ENCODE measurements at places on chromosomes 7 and 10.

DNA sequence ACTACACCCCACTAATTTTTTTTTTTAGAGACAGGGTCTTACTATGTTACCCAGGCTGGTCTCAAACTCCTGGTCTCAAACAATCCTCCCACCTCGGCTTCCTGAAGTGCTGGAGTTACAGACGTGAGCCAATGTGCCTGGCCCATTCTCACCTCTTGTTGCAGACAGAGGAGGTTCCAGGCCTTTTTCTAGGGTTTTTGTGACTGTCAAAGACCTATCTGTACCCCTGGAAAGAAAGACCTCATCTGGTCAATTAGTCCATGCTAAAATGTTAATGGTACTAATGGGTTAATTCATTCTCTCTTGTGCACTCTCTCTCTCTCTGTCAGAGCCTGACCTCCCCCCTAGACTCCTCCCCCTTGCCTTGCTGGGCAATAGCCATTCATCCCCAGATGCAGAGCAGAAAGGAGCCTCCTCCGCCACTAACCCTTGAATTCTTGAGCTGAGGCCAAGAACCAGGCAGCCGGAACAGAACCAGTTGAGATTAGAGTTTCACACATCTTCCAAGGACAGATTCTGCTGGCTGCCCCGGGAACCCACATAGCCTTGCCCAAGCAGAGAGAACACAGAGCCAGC lies 209.7 kb downstream of the SKIDA1 start:
- DNase-seq = peak; percentile 44

GRCh38 chr10:126430512-126430911 lies 42.2 kb upstream of the ADAM12 start:
- no peak for DNase-seq

GRCh38 chr10:119466655-119467054 lies 75.9 kb downstream of the RGS10 start:
- peak; percentile 75 for DNase-seq

DNA sequence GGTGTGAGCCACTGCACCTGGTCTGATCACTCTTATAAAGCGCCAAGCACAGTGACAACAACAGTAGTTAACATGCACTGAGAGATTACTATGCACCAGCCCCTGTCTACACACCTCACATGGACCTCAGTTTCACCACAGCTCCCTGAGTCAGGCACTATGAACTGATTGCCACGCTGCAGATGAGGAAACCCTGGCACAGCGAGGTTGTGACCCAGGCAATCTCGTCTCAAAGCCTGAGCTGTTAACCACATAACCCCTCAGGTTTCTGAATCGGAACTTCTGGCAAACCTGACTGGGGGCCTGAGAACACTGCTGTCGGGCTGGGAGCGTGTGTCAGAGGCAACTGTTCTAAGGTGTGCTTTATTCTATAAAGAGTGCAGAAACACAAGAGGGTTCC lies 150.8 kb downstream of the RNF216 start:
- no peak for DNase-seq

GRCh38 chr10:126315494-126316177 lies 72.6 kb downstream of the ADAM12 start:
- no peak for DNase-seq

DNA sequence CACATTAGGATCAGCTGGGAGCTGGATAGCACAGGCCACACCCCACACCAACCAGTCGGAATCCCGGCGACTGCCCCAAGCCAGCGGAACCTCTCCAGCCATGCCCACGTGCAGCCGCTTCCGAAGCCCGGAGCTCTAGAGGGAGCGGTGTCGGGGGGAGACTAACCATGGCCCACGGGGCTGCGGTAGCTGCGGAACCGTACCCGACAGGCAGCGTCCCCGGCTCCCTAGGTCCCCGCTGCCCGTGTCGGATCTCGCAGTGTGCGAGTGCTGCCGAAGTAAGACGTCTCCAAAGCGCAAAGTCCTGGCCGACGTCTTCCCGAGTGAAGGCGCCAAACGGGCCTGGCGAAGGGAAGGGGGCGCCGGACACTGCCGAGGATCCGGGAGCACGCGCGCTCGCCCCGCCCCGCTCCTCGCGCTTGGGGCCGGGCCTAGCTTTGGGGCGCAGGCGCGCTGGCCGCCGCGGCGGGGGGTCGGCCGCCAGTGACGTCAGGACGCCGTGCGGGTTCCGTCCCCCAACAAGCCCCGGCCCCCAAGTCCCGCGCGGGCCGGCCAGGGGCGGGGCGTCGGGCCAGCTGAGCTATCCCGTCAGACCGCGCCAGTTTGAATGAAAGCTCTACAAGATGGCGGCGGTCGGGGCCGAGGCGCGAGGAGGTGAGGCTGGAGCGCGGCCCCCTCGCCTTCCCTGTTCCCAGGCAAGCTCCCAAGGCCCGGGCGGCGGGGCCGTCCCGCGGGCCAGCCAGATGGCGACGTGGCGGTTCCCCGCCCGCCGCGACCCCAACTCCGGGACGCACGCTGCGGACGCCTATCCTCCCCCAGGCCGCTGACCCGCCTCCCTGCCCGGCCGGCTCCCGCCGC lies at the start of gene SUV39H2:
Gene SUV39H2, plus strand, starts transcription at position 601 of the 858 bp plus-strand sequence. Its CDS starts 23 bp downstream, at position 624.
- peak; percentile 76 for DNase-seq

DNA sequence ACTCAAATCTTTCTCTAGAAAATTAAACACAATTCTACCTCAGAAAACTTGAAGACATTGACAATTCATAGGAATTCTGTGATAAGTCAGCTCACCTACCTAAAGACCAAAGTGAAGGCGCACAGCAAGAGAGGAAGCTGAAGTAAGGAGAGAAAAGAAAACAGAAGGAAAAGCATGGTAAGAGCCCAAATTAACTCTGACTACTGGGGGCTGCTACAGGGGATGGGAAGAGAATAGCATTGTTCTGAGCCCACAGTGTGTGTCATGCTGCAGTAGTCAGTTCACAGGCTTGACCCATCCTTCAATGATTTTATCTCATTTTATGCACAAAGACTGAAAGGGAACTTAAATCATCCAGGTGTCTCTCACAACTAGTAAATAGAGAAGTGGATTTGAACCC lies 111.3 kb downstream of the PTEN start:
- no peak for DNase-seq

- no peak for DNase-seq
These were observed 31.2 kb downstream of the SNX8 start for GRCh38 chr7:2283074-2283473.

DNA sequence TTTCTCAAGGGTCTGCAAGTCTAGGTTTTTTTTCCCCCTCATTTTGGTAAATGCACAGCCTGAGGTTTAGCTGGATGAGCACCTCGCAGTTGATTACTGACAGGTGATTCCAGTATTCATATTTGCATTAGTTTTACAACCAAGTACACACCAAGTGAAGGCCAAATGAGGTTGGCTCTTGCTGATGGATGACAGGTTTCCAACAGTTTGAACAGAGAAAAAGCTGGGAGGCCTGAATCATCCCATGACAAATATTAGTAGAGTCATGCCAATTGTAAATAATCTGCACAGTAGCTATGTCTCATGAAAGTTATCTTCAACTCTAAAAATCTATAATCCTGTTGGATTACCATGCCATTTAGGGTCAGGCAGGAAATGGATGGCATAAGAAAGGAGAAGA lies 399.8 kb downstream of the HTR7 start:
- no peak for DNase-seq

DNA sequence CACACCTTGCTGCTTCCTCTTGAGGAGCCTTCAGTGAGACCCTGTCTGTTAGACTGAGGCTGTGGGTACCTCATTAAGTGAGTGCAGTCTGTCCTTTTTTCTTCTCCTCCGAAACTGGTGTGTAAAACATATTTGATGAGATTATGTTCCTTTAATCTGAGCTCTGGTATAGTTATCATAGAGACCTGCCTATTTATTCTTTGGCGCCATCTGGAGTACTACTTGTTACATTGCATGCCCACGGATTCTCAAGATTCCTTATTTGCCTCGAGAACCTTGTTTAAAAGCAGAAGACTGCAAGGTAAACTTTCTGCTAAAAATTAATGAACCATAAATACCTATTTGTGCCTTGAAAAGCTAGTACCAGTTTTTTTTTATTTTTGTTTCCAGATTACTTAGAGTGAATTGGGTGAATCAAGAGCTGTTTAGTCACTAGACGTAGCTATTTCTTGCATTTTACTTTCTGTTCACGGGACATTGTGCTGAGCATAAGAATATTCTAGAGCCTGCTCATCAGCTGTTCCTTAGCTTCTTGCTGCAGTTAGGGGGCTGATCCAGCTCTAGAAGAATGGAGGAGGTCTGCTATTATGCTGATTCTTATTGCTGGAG lies 16.9 kb upstream of the STMP1 start:
- no peak for DNase-seq

DNA sequence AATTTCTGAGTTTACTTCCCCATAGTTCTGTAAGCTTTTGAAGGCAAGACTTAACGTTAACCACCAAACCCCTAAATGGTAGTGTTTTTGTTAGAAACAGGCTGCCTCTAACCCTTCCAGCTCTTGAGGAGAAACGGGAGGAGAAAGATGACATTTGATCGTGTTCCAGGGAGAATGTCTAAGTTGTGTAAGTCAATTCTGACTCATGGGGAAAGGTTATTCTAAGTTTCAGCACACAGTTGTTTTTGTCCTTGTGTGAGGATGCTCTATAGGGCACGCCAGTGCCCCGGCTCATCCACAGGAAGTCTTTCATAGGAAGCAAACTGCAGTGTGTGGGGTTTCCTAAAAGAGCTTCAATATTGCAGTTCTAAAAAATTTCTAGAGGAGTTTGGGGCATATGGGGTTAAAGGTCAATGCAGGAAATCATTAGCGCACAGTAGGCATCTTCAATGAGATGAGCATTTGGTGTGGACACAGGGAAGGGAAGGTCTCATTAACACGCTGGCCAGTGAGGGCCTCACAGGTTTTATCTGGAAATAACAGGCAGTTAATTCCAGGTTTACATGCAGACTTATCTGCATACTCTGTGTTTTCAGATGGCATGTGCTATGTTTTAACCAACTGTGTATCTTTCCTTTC lies 638.2 kb upstream of the IGFBP3 start:
- DNase-seq = peak; percentile 82

GRCh38 chr10:97975598-97975997 lies 54.8 kb downstream of the CRTAC1 start:
- DNase-seq = no peak

GRCh38 chr10:53331460-53331859 lies 558.9 kb upstream of the MBL2 start:
- no peak for DNase-seq

DNA sequence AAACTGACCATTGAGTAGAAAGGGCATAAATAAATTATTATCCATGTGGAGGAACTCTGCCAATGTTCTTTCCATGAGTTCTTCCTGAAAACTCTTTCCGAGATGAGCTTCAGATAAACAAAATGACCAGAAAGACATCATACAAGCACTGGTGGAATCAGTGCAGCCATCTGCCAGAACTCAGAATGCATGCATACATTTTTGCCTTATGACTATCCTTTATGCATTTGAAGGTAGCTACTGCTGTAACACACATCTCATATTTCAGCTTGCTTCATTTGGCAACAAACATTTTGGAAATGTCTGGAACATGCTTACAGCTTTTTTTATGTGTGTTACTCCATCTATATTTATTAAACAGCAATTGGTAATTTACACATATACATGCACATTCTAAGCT lies 448.9 kb downstream of the PLXDC2 start:
- no peak for DNase-seq

DNA sequence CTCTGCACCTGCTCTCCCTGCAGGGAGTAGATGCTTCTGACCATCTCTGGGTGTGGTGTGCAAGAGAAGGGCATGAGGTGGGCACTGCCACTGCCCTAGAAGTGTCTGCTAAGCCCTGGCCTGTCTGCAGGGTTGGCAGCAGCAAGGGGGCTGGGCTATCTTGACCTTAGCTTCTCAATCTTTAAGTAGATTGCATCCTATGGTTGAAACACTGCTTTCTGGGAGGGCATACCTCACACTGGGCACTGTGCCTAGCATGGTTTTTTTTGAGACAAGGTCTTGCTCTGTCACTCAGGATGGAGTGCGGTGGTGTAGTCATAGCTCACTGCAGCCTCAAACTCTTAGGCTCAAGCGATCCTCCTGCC lies 54.9 kb downstream of the CLIP2 start:
- peak; percentile 64 for DNase-seq

DNA sequence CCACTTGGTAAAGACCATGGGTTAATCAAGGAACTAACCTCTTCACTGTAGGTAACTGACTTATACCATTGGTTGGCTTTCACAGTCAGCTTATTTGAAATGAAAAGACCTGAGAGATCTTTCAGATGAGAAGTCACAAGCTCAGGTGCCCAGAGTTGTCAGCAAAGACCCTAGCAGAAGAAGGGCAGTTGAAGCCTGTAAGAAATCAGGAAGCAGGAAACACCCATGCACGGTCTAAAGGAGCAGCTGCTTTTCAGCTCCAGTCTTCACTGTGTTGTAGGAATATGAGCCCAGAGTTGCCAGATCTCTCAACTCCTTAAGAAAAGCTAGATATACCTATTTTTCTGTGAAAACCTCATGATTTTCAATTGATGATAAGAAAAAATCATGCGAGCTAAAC lies 130.0 kb downstream of the ARID5B start:
- DNase-seq = no peak

- DNase-seq = no peak
These were observed 61.7 kb upstream of the OIT3 start for GRCh38 chr10:72831696-72832409.

DNA sequence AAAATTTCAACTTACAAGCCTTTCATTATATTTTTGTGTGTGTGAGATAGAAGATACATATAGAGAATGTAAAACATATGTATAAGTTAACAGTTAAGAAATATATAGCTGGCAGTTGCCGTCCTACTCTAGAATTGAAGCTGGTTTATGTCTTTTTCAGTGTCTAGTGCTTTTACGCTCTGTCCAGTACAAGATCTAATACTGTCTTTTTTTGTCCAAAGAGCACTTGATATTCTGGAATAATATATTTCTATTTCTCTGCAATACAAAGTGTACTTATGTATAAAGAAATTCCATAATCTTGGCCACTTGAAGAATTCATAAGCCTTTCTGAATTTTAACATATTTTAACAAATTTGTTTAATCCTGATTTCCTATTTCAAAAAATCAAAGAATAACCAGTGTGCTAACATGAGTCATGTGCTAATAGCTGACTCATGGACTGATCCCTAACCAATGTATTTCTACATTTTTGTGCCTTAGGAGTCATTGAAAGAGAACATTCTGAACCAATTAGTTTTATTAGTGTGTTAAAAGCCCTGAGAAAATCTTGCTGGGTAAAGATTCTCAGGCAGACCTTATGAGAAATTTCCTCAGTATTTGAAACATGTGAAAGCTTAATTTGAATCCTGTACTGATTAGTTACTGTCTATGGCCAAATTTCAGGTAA lies 73.2 kb upstream of the CCAR1 start:
- DNase-seq = no peak

DNA sequence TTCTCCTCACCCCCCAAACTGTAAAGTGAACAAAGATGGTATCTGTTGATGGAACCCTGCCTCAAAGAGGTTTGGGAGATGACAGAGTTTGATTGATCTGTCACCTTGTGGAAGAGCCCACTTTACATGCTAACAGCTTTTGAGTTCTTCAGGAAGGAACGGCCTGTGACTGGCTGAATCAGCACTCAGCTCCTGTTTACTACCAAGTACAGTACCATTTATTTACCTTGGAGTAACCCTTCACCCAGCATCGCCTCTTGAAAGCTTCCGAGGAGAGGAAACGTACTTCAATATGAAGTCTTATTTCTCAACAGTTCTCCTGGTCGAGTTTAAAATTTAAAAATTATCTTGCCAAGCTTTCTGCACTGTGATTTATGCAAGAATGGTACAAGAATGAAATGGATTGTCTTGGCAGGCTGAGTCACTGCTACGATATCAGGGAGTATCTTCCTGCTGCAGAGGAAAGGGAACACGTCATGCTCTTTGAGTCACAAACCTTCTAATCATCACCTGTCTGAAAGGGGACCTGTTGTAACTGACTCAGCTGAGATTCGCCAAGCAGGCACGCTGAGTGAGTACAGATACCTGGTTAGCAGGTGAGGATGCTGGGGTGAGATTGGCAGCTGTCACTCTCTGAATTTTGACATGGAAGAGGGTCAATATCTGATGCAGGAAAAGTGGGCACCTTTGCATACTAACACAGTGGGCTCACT lies 30.1 kb downstream of the KLF6 start:
- peak; percentile 68 for DNase-seq

Measured in PC-9 (cell line).